ENCODE measurements at places on chromosomes 5 and 9.

GRCh38 chr5:132065951-132066701 lies 5.7 kb downstream of the IL3 start:
- no peak for DNase-seq

- DNase-seq: no peak
Measured at GRCh38 chr5:173324115-173325001, 3.9 kb downstream of the STC2 start.

- DNase-seq: no peak
Measured at GRCh38 chr5:109694451-109694891, 4.7 kb downstream of the MAN2A1 start.

GRCh38 chr5:6522923-6523322 lies 74.3 kb downstream of the UBE2QL1 start:
- DNase-seq: no peak

Data from Panc1 (cell line).